ENCODE measurements at places on chromosomes 11 and 22.

DNA sequence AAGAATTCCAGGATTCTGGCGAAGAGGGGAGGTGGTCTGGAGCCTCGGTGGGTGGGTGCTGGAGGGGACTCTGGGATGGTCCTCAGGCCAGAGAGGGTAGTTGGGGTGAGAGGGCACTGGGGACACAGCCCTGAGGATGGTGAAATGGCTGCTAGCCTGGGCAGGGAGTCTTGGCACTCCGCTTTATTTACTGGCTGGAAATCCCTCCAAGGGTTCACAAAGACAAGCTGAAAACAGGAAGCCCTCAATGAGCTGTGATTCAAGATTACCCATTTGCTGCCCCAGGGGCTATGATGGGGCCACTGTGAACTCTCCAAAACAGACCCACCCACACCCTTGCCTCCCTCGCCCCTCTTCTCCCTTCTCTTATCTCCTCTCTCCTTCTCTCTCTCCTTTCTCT, 71.9 kb downstream of the FBXO7 start:
- peak; percentile 59 for DNase-seq

GRCh38 chr22:41469218-41469851, 418 bp downstream of the ACO2 start:
- DNase-seq = peak; percentile 70

DNA sequence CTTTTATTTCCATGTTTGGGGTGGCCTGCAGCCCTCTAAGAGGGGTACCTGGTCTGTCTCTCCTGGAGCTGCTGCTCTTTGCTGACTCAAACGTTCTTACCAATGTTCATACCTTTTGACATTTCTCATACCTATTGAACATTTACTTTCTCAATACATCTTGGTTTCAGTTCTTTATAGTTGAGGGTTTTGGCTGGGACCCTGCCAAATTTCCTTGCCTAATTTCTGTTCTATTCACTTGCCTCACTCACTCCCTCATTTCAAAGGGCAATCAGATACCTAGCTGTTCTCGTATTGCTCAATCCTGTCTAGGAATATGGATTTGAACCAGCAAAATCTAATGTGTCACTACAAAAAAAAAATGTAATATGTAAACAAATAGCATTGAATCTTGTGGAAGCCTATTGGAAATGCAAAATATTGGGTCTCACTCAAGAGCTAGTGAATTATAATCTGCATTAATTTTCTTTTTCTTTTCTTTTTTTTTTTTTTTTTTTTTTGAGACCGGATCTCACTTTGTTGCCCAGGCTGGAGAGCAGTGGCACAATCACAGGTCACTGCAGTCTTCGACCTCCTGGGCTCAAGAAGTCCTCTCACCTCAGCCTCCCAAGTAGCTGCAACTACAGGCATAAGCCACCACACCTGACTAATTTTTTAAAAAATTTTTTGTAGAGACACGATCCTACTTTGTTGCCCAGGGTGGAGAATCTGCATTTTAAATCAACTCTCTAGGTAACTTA, 7.5 kb downstream of the OR6M1 start:
- DNase-seq = no peak

DNA sequence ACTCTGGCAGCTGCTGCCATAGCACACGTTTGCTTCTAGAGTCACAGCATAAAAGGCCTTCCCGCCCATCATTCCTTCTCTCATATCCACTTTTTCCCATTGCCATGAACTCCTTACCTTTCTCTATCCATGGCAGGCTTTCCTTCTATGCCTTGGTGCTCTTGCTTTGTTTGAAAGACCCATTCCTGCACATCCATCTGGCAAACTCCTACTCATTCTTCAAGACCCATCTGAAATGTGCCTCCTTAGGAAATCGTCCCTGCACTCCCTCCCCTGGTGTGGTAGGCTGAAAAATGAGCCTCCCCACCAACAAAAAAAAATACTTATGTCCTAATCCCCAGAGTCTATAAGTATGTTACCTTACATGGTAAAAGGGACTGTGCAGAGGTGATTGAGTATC, 100.3 kb downstream of the TENM4 start:
- no peak for DNase-seq

- DNase-seq = peak; percentile 61
These were observed 14.6 kb upstream of the CTSD start for GRCh38 chr11:1778141-1778911.

DNA sequence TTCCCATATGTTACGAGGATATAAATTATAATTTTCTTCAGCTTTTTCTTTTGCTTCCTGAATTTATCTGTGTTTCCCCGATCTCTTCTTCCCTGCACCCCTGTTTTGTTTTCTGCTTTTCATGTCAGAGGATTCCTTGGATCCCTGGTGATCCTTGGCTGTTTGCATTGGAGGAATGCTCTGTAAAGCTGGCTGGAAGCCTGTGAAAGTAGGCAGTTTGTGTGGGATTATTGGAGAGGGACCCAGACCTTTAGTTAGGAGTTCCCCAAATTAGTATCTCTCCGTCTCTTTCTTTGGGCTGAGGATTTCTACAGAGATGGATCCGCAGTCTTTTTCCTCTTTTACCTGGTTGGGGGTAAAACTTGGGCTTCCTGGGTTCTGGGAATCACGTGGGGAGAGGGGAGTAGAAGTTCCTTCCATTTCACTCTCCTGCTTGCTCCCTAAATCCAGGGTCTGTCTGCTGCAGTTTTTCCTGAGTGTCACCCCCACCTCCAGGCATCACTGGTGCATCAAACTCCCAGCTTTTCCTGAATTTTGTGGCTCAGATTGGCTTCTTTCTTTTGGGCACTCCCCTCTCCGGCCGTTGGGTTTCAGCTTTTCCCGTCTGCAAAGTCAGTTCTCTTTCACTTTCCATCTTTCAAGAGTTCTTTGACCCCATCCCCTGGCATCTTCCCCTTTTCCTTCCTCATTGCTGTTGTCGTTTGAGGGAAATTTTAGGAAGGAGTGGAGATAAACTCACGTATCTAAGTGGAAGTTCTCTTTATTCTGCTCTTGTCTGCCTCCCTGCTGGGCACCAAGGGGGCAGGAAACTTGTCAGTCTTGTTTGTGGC, 79.1 kb upstream of the ALX4 start:
- no peak for DNase-seq

DNA sequence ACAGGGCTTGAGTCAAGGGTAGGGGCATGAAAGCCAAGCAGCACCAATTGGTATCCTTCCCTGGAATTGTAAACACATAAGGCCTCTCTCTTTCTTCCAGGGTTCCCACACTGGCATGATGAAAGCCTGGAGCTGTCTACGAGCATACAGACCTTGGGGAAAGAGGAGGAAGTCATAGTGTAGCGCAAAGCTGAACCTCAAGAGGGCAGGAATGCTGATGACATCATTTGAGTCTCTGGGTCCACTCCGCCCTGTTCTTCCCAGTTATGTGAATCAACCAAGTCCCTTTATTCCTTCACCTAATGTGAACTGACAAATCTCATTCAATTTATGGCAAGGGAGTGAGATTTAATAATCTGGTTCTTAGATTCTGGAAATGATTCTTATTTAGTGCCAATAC, 266.4 kb upstream of the NCAM1 start:
- no peak for DNase-seq

DNA sequence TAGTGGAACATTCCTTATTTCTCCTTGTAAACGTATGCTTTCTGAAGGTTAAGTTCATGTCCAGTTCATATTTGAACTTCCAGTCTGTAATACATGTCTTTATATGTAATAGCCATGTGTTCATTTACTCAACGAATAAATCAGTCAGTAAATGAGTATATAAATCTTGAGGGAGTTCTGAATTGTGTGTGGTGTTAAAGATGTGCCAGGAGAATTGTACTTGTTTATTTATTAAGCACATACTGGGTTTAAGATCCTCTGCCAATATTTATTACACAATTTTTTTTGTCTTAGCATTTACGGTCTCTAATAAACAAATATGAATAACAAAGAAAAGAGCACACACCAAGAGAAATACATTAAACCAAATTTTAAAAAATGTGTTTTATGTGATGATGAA, 26.5 kb upstream of the CLMP start:
- DNase-seq = no peak

GRCh38 chr11:120381401-120381800, 45.2 kb downstream of the ARHGEF12 start:
- DNase-seq = no peak

GRCh38 chr11:60867871-60868681, 734 bp downstream of the ZP1 start:
- DNase-seq = peak; percentile 19

DNA sequence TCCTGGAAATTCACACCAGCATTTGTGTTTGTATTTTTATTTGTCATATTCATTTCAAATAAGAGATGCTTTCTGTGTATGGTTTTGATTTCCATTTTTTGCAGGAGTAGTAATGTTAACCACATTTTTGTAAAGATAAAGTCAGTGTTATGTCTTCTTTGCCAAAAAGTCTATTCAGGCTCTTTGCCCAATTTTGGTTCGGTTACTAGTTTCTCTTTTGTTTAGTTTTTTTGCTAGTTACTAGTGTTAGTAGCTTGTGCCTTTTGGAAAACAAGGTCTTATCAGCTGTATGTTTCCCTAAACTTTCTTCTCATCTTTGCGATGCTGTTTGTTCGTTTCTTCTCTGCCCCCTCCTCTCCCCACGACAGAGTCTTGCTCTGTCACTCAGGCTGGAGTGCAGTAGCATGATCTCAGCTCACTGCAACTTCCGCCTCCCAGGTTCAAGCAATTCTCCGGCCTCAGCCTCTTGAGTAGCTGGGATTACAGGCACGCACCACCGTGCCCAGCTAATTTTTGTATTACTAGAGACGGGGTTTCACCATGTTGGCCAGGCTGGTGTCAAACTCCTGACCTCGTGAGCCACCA, 112.3 kb upstream of the GRK3 start:
- DNase-seq = no peak

DNA sequence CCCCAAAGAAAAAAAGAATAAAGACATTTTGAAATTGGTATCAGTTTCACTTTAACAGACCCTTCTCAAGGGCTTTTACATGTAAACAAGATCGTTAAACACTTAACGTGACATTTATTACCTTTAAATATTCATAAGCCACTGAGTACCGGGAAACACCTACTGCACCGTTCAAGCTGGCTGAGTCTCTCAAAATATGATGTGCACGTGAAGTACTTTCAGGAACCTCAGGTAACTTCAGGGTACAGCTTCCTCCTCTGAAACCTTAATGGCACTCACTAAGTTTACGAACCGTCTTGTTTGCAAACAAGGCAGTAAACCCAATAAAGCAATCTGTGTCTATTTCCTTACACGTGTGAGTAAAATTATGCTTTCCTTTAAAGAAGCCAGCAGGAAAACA, 105.5 kb upstream of the TENM4 start:
- DNase-seq = no peak

- DNase-seq = no peak
These were observed 10.8 kb downstream of the LIF start for GRCh38 chr22:30235687-30236170.
